ENCODE measurements at places on chromosomes 7 and 10.

DNA sequence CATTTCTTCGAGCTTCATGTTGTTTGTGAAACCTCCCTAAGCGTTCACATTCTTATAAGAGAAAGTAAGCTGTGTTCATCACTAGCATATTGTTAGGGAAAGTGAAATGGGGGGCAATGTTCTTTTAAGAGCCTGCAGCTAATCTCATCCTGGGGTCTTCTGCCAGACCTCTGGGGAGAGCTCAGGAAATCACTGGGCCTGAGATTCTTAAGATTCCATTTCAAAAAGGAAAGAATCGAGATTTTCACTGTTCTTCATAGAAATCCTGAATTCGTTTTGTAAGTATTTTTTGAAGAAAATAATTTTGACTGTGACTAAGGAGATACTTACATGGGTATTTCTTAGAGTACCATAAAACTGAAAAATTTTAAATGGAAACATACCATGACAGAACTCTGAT is 160.7 kb downstream of the CDCA7L start:
- no peak for DNase-seq

DNA sequence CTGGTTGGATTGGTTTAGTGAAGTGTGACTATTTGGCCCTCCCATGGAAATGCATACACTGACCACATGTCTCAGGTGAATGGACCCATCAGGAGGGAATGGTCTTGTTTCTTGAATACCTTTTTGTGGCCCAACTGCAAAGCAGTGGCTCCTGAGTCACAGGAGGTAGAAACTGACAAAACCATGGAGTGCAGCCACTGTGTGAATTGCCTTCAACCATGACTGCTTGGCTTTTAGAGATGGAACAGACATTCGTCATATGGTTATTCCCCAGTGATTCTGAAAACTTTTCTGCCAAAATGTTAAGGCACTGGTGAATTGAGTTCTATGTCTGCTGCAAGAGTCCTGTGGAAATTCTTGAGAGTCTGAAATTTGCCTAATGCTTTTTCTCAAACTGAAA is 64.7 kb downstream of the CDK14 start:
- no peak for DNase-seq

DNA sequence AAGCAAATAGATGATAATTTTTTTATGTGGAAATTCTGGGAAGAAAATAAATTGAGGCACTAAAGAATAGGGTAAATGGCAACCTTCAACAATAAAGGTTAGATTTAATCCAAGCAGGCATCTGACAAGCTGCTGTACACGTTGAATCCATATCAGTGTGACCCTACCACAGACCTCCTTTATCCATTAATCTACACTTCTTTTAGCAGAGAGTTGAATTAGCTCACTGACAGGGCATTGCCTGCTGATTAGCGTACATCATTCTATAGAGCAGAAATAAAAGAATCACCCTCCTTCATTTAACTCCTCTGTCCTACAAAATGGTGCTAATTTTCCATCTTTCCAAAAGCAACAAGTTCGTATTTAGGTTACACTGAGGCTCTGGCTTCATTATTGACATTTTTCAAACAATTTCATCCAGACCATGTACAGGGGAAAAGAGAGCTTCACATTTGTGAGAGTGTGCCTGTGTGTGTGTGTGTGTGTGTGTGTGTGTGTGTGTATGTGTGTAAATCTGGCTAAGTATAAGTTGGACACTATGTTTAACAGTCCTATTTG is 356.0 kb downstream of the TFEC start:
- DNase-seq = no peak

- no peak for DNase-seq
These were observed 733.1 kb downstream of the TYW1 start for GRCh38 chr7:67729771-67730170.

GRCh38 chr7:81408728-81409127 is 361.1 kb downstream of the HGF start:
- no peak for DNase-seq

DNA sequence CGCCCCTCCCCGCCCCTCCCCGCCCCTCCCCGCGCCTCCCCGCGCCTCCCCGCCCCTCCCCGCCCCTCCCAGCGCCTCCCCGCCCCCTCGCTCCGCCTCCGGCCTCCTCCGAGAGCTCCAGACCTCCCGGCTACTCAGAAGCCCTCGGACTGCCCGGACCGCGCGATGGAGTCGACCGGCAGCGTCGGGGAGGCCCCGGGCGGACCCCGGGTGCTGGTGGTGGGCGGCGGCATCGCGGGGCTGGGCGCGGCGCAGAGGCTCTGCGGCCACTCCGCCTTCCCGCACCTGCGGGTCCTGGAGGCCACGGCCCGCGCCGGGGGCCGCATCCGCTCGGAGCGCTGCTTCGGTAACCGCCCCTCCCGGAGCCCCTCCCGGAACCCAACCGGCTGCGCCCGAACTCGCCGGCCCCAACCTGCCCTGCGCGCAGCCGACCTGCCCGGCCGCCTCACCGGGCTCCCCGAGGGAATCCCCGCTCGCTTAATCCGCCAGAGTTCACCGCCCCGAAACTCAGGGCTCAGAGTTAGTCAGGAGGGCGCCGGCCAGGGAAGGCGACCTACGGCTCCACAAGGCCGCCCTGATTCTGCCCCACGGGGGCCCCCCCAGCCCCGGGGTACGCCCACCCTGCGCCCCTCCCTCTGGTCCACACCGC is at the start of gene PAOX:
Gene PAOX (plus strand): TSS at position 111 of the 649 bp plus-strand sequence. CDS start 55 bp downstream, at position 166.
- DNase-seq = peak; percentile 88

DNA sequence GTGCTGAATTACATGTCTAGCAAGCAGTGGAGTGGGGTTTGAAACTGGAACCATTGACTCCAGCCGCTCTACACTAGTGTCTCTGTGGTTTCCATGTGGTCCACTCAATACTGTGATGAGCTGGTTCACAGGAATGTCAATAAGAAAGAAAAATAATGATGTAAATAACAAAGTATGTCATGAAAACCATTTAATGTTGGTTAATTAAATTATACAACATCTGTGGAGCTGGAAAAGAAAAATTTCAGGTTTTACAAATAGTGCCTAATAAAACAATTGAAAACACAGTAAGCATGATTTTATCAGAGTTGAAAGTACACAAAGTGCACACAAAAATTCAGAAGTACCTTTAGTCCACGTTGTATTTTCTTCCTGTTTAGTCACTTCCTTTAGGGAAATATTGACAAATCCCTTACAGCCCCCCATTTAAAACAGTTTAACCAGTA is 28.7 kb upstream of the NAMPT start:
- no peak for DNase-seq

DNA sequence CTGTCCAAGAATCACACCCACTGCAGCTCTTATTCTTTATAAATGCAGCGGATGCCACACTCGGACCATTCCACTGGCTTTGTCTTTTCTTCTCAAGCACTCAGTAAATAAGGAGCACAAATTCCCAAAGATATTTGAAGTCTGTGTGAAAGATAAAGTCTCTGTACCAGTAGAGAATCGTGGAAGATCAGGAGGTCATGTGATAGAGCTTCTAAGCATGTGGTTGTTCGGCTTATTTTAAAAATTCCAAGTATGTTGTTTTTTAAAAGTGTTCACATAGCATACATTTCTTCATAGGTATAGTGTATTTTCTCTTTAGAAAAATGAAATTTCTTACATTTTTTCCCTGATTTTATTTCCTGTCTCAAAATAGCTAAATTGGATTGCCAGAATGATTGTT is 75.8 kb downstream of the NOC3L start:
- no peak for DNase-seq

GRCh38 chr7:19852192-19852591 is 78.8 kb upstream of the TMEM196 start:
- DNase-seq = no peak

- DNase-seq = no peak
These were observed 201.0 kb upstream of the LYZL2 start for GRCh38 chr10:30830315-30831230.

- DNase-seq = no peak
These were observed 20.6 kb upstream of the PSMG3 start for GRCh38 chr7:1590476-1590875.

- no peak for DNase-seq
These were observed 190.9 kb downstream of the BMPER start for GRCh38 chr7:34096198-34096651.

DNA sequence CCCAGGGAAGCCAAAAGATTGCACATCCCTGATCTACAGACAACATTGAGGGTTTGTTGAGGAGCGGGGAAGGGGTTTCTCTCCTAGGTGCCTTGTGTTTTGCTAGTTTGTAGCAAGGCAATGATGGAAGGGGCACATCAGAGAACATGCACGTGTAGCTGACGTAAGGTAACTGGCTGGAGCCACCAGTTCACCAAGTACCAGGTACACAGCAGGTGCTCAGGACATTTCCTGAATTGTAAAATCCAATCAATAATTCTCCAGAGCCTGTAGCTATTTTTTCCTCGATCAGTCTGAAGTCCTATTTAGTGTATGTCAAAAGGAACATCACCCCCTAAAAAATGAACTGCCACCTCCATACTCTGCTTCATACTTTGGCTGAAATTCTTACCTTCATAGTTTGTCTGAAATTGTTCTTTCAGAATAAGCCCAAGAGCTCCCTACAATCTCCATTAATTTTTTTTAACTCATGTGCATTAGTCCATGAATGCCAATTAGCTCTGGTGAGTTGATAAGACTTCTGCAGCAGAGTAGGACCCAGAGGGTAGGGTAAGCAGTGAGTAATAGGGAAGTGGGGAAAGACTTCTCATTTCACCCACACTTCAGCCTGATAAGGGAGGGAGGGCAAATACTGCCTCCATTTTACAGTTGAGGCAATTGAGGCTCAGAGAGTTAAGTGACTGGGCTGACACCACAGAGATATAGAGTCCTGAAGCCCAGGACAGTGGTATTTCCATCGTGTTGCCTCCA is 36.0 kb upstream of the SLC26A3 start:
- no peak for DNase-seq

GRCh38 chr10:122348512-122348911 is 26.0 kb upstream of the PLEKHA1 start:
- no peak for DNase-seq

DNA sequence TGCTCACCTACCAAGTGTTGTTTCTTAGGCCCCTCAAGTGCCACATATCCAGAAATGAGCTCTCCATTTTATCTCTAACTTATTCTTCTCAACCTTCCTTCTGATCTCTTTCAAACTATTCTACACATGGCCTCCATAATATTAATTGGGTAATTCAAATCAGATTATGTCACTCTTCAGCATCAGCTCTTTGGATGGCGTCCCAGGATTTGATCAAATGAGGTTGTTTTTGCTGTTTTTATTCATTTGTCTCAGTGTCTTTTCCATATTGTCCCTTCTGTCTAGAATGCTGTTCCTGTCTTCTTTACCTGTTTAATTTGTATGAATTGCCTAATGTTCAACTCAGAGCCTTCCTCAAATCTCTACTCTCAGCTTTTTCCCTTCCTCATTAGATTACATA is 234.6 kb upstream of the CXCL12 start:
- no peak for DNase-seq

GRCh38 chr7:50826371-50827172 is 43.9 kb upstream of the GRB10 start:
- DNase-seq = peak; percentile 36

DNA sequence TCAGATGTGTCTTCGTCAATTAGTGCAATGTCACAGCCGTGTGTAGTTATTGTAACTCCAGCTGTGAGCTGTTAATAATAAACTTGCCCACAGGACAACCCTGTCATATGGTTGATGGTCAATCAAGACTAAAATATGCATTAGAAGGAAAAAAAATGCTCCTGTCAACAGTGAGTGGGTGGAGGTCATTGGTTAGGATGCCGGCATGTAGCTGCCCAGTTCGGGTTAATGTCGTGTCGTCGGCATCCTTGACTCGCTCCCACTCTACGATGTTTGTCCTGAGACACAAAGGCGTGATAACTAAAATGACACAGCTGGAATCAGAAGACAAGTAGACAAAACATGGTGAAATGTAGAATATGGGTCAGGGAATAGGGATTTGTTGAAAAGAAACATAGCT is 442.8 kb upstream of the NPVF start:
- no peak for DNase-seq

DNA sequence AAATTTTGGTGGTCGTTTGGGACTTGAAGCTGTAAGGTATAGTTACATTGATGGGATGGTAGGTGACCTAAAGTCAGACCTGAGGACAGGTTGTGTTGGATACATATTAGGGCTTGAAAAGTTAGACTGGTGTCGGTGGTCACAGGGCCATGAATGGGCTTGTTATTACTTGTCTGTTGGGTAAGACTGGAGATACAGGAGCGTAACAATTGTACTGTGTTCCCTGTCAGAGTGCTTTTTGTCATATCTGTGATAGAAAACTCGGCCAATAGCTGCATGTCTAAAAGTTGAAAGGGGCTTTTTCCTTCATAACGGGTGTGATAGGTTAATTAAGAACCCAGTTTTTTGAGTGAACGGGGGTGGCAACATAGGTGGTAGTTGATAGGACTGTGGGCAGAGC is 13.5 kb upstream of the CHST3 start:
- DNase-seq = no peak

GRCh38 chr10:101289541-101289940 is 60.3 kb upstream of the LBX1 start:
- no peak for DNase-seq

DNA sequence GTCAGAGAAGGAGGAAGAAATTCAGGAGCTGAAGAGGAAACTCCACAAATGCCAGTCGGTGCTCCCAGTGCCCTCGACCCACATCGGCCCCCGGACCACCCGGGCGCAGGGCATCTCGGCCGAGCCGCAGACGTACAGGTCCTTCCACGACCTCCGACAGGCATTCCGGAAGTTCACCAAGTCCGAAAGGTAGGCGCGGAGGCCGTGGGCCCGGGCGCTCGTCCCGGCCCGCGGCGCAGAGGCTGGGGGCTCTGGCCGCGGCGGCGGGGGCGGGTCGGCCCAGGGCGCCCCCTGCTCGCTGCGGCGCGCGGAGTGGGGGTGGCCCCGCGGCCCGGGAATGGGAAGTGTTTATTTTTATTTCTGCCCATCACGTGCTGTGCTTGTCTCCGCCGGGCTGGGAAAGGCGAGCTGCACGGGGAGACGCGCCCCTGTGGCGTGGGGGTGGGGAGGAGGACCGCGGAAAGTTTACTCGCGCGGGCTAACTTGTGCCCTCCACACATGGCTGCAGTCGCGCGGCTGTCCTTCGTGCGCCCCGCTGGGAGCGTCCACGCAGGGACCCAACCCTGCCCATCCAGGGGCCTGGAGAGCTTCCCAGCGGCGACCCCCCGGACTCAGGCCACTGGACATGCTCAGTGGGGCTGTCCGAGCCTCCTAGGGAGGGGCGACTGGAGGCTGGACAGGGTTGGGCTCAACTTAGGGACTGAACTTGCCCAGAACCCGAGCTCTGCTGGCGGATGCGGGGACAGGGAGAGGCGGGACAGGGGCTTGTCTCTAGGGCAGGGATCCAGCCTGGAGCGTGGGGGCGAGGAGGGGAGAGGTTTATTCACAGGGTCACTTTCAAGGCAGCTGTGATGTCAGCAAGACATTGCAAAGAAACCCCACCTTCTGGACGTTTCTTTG is 82.6 kb upstream of the PRKG1 start:
- no peak for DNase-seq

DNA sequence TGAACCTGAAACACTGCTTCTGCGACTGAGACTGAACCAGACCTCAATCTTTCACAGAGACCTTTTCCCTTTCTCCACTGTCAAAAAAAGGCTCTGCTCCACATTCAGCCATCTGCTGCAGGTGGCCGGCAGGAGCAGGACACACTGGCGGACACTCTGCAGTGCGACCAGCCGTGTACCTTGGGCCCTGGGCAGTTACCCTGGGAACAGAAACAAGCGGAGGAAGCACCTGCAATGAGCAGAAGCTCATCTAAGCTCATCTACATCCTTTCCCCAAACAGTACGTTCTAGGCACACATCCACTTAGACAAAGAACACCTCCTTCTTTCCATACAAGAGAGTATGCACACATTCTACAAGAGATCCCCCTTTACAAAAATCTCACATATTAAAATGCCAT is 22.8 kb downstream of the VOPP1 start:
- no peak for DNase-seq

Measured in suppressor macrophage (primary cell).